ENCODE measurements at places on chromosomes 4 and X.

GRCh38 chr4:14155803-14156202, 528.3 kb upstream of the BOD1L1 start:
- no peak for DNase-seq

- DNase-seq: no peak
These were observed 248.0 kb upstream of the KCNIP4 start for GRCh38 chr4:22196551-22196950.

DNA sequence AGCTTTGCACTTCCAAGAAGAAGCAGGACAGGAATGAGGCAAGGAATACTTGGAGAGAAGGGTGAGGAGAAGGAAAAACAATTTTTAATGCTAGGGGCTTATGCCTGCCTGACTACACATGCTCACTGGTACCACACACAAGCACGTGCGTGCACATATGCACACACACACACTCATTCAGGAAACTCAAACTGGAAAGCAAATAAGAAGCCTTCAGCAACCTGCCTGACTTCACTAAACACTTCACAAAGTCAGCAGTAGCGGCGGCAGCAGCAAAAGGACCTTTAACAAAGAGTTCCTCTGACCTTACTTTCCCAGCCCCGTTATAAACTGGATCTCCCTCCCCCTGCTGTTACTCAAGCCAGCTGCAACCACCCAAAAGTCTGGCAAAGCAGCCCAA, 3.3 kb downstream of the ZDHHC9 start:
- no peak for DNase-seq

GRCh38 chrX:42399632-42400024, 378.3 kb downstream of the PPP1R2C start:
- DNase-seq: no peak

- DNase-seq: peak; percentile 37
These were observed 2.7 kb upstream of the GEMIN8 start for GRCh38 chrX:14032406-14032805.

DNA sequence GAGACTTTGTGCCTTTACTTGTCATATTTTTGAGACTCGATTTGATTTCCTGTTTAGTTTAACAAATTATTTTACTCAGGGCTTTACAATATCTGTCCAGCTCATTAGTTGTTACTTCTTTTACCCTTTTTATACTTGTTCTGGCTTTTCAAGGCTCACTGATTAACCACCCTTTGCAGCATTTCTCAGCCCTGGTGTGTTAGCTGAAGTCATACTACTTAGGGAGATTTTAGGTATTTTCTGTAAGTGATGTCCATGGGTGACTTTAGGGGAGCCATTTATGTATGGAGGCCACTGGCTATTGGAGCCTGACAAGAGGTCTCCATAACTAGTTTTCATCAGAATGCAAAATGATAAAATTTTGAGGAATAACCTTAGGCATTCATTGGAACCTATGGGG, 147.2 kb downstream of the RPA4 start:
- no peak for DNase-seq

DNA sequence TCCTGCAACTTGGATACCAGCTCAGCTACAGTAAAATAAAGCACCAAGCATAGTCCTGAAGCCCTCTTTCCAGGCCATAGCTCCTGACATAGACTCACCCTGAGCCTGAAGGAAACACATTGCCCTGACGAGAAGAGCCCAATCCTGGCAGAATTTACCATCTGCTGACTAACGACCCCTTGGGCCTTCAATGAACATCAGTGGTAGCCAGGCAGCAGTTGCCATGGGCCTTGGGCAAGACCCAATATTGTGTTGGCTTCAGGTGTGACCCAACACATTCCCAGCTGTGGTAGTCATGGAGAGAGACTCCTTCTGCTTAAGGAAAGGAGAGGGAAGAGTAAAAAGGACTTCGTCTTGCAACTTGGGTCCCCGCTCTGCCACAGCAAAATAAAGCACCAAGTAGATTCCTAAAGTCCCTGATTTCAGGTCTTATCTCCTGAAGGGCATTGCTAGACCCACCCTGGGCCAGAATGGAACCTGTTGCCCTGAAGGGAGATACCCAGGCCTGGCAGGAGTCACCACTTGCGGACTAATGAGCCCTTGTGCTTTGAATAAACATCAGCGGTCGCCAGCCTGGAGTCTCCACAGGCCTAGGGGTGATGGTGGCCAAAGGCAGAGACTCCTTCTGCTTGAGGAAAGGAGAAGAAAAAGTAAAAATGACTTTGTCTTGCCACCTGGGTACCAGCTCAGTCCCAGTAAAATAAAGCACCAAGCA, 902.6 kb downstream of the C4orf33 start:
- no peak for DNase-seq

- DNase-seq: no peak
These were observed 622 bp downstream of the TAFAZZIN start for GRCh38 chrX:154411981-154412340.

GRCh38 chr4:156634612-156635011, 337.0 kb downstream of the PDGFC start:
- DNase-seq: no peak

DNA sequence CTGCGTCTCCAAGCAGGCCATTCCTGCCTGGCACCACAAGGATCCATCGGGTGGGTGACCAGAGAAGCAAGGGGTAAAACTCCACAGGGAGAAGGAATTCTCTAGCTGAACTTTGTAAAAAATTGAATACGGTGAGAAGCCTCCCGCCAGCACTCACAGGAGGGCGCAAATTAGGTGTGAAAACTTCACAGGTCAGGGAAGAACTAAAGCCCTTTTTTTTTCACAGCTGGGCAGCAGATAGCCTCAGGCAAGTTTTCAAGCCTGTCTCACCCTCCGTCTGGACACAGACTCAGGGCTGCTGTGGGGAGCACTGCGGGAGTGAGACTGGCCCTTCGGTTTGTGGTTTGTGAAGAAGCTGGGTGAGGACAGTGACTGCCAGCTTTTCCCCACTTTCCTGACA, 224.1 kb upstream of the FGF16 start:
- DNase-seq: no peak

DNA sequence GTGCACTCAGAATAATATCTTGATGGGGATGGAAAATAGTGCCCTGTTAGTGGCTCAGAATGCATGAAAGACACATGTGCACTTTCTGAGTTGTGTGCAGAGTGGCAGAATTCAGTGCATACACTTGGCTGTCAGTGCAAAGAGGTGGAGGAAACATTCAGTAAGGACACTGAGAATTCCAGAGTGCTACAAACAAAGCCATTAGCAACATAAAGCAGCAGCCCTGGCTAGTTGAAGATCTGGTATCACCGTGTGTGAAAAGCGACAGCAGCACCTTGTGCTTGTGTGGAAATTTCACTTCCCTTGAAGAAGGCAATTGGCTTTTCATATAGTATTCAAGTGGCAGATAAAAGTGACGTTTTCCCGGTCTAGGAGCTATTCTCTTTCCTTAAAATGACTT, 810.4 kb downstream of the TRIML1 start:
- DNase-seq: no peak

GRCh38 chr4:108247387-108248049, 78.8 kb upstream of the LEF1 start:
- DNase-seq: peak; percentile 3

- DNase-seq: no peak
These were observed 265.4 kb downstream of the RAPGEF2 start for GRCh38 chr4:159368320-159368719.
